Nephron progenitor cell (in vitro differentiated cells): ENCODE measurements at places on chromosomes 12 and 14.

GRCh38 chr12:12214635-12215131 is 52.2 kb downstream of the LRP6 start:
- no peak for DNase-seq

GRCh38 chr12:17283563-17283962 is 677.6 kb upstream of the LMO3 start:
- DNase-seq: no peak

GRCh38 chr14:82720946-82721345 is 1187.3 kb upstream of the SEL1L start:
- DNase-seq: no peak

DNA sequence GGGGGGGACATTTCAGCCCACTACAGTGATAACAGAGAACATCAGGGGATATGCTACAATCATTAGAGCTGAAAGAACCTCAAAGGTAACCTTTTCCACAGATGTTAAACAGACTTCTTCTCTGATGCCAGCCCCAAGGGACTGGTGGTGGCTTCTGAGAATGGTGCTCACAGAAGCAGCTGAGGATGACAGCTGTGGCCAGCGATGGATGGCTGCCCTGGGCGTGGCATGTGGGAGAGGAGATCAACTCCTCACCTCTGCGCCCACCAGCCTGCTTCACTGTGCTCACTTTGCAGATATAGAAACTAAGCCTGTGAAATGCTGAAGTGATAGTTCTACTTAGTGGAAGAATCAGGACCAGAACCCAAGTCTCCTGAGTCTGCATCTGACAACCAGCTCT is 33.0 kb downstream of the FOXN3 start:
- DNase-seq: no peak

DNA sequence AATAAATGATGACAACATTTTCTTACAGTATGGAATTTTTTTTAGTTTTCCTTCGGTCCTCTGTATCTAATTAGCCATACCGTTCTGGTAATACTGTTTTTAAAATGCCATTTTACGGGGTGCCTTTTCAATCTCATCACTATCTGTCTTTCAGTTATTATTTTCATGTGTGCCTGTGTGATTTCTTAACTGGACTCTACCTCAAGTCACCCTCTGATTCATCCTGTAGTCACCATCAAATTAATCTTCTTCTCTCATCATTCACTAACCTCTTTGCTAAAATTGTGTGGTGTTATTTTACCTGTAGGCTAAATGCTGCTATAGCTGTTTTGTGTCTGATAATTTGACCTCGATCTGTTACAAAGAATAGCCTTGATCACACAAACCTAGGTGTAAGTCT is 16.0 kb upstream of the CCT2 start:
- DNase-seq: no peak

- DNase-seq: no peak
These were observed 281.8 kb downstream of the EGLN3 start for GRCh38 chr14:33669111-33669510.

- DNase-seq: no peak
These were observed 109.3 kb upstream of the CPSF6 start for GRCh38 chr12:69130064-69130463.

DNA sequence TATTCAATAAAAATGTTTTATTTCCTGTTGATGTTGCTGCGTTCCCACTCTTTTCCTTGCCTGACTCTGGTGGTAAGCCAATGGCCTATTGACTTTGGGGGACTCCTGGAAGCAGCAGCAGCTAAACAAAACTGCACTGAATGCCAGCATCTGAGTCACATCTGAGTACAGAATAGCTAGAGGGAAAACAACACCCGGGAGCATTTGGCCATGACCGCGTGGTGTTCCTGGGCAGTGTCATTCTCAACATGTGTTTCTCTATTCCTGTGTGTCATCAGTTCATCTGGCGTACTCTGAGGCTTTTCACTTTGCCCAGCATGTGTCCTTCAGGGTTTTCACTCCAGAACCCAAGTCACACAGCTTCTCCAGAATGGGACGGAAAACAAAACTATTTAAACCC is 238.8 kb downstream of the PAWR start:
- DNase-seq: no peak

DNA sequence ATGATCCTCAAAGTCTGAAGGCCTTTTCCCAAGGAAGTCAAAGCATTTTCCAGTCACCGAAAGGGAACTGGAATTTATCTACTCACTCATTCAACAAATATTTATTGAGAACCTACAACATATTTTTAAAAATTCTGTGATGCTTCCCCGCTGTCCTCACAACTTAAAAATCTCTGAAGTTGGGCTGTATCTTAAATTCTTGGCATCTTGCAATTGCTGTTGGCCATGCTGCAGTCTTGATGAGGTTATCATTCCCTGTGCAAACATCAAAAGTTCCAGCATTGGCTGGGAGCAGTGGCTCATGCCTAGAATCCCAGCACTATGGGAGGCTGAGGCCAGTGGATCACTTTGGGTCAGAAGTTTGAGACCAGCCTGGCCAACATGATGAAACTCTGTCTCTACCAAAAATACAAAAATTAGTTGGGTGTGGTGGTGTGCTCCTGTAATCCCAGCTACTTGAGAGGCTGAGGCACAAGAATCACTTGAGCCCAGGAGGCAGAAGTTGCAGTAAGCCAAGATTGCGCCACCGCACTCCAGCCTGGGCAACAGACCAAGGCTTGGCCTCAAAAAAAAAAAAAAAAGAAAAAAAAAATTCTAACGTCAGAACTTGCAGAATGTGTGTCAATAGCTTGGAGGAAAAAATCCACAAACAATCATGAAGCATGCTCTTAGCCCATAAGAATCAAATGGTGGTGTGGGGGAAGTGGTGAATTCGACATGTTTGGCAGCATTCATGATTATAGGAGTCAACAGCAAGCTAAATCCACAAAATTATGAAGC is 34.9 kb downstream of the CCDC177 start:
- no peak for DNase-seq

DNA sequence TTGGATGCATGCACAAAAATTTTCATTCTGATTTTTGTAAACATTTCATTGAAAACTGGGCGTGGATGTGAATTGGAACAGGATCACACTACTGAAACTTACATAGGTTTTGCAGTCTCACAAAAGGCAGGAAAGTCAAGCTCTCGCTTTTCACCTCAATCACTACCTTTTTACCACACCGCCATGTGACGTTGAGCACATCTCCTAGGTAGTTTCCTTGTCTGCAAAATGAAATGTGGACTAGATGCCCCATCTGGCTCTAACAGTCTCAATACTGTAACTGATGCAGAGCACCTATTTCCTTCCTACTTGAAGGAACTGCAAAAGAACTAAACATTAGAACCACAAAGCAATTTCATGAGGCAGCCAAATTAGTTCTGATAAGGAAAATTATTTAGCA is 4.4 kb upstream of the YY1 start:
- no peak for DNase-seq

DNA sequence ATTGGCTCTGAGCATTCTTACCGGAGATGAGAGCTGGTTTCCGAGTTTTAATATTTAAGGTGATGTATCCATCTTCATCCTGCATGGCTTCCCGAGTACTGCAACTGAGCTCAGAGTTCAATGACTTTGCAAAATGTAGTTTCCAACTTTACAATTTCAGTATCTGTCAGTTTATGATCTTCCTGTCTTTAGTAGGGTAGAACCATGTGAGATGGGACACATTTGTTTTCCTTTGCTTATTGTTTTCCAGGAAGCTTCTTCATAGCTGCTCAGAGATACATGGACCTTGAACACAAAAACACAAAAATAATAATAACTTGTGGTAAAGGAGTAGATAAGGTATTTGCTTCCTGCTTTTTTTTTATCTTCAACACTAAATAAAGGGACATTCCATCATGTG is at the start of gene CLEC1B:
Gene CLEC1B, minus strand, starts transcription at position 106 of the 400 bp plus-strand sequence. Its CDS starts 21 bp downstream, at position 85.
- DNase-seq: no peak

DNA sequence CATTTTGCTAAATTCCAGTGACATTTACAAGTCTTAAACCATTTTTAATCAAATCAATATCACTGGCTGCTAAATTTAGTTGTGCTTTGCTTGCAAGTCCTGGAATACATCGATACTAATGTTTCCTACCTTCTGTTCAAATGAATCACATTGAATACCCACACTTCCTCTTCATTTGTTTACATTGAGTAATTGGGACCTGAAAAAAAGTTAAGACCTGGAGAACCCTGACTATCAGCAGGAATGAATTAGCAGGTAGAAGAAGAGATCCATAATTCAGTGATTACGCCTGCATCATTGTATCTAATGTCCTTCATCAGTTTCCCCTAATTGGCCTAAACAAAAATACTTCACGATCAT is 369.3 kb downstream of the ETNK1 start:
- no peak for DNase-seq

DNA sequence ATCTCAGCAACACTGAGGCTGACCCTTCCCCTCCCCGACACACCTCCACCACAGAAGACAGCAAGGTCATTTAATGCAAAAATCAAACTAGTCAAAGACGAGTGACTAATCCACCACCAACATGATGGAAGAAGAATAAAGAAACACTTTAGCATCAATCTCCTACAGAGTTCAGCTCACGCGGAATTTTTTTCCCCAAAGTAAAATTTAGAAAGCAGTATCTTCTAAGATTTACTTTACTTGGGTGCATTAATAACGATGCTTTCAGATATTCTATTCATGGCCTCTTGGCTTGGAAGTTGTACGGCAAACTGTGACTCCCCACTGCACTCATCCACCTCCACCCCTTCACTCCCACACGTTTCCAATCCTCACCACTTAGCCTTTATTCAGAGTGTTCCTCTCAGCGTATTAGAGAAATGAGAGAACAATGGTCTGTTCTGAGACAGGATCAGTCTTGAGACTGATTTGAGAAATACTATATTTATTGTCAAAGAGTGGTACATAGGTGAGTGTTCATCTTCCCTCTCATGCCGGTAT is 1.9 kb downstream of the EGLN3 start:
- no peak for DNase-seq

GRCh38 chr14:68286667-68287066 is 467.1 kb downstream of the RAD51B start:
- DNase-seq: no peak

GRCh38 chr12:49671031-49671765 is 36.0 kb downstream of the FMNL3 start:
- no peak for DNase-seq

DNA sequence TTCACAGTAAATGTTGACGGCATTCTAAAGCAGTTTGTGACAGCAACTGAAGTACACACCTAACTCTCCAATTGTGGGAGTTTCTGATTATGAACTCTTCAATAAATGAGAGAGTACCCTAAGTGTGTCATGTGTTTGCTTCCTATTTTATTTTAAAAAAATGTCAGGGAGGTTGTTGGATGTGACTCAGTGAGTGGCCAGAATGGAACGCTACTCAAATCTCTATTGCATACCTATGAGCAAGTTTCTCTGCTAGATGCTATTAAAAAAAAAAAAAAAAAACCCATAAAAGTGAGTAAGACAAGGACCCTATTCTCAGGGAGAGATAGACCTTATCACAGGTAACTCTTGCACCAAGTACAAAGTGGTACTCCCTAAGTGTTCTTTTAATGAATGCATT is 256.6 kb downstream of the BTG1 start:
- no peak for DNase-seq

GRCh38 chr14:60862283-60862682 is 118.6 kb downstream of the TRMT5 start:
- no peak for DNase-seq

DNA sequence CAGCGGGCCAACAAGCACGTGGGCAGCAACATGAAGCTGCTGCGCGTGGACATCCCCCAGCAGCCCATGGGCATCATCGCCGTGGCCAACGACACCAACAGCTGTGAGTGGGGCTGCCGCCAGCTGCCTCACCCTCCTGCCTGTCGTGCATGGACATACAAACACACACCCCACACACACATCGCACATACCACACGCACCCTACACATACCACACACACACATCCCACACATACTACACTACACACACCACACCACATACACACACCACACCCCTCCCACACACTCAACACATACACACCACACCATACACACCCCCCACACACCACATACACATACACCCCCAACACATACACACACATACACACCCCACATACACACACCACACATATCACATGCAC is 25.2 kb upstream of the NXPH4 start:
- DNase-seq: no peak

DNA sequence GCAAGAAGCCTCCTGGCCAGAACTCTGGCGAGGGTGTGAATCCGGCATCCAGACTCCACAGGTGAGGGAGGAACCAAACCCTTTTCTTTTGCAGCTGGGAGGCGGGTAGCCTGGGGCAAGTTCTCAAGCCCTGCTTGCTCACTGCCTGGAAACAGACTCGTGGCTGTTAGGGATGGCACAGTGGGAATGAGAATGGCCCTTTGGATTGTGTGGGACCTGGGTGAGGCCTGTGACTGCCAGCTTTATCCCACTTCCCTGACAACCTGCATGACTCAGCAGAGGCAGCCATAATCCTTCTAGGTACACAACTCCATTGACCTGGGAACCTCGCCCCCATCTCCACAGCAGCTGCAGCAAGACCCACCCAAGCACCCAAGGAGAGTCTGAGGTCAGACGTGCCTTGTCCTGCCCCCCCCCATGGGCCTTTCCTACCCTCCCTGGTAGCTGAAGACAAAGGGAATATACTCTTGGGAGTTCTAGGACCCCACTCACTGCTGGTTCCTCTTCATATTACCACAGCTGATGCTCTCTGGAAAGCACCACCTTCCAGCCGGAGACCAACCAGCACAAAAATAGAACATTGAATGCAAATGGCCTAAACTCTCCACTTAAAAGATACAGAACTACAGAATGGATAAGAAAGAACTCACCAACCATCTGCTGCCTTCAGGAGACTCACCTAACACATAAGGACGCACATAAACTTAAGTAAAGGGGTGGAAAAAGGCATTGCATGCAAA is 5.1 kb upstream of the GPR33 start:
- no peak for DNase-seq

DNA sequence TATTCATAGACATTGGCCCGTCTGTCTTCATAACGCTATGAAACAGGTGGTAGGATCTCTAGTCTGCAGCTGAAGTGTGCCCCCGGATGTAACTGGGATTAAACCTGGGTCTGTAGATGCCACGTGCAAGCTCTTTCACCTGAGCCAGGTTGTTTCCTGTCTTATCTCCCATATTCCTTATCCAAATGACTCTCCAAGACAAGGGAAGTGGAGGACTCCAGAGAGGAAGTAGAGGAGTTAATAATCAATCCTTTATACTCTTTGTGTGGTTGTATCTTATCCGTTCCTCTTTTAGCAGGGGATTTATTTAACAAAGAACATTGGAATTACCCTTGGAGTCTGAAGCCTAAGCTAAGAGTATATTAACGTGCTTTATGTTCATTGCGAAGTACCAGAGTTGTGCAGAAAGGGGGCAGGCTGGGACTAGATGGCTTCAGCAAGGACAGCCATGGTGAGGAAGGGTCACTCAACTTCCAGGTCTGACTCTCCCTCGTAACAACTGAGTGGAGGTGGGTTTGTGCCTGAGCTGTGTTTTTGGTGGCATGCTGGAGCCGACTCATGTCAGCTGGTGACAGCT is 82.8 kb downstream of the RIN3 start:
- DNase-seq: no peak
